NCI-H510A (cell line): ENCODE measurements at places on chromosomes 6 and 20.

DNA sequence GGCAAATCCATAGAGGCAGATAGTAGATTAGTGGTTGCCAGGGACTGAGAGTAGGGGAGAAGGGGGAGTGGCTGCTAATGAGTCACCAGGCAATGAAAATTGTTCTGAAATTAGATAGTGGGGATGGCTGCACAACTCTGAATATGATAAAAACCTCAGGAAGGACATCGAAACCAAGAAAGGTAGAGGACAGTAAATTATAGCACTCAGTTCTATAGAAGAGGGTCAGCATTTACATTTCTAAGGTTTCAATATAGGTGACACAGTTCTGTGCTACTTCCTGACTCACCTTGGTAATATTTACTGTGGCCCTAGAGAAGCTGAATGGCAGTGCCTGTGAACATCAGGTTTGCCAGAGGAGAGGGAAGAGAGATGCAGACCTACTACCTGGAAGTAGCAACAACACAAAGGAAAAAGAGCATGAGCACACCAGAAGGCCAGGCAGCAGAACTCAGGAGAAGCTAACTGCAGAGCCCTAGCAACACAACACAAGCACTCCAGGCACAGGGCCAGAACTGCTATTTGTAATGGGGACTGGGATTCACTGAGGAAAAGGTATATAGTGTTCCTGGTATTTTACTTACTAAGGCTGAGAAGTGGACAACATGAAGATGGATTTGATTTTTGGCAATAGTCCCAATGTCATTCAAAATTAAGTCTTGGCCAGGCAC lies 75.9 kb downstream of the PLCG1 start:
- DNase-seq = no peak

- DNase-seq = no peak
Observed at GRCh38 chr6:70956191-70956450, 739 bp downstream of the B3GAT2 start.

DNA sequence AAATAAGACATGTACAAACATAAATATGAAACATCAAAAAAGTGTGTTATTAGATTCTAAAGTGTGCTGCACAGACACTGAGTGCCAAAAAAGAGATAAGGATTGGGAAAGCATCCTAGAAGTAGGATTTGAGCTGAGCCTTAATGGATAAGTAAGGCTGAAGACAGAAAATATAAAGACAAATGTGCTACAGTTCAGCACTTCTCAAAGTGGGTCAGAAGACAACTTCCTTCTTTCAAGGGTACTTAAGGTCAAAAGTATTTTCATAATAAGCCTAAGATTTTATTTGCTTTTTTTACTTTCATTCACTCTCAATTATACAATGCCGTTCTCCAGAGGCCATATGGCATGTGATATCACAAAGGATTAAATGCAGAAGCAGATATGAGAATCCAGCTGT lies 16.8 kb downstream of the USP45 start:
- no peak for DNase-seq

DNA sequence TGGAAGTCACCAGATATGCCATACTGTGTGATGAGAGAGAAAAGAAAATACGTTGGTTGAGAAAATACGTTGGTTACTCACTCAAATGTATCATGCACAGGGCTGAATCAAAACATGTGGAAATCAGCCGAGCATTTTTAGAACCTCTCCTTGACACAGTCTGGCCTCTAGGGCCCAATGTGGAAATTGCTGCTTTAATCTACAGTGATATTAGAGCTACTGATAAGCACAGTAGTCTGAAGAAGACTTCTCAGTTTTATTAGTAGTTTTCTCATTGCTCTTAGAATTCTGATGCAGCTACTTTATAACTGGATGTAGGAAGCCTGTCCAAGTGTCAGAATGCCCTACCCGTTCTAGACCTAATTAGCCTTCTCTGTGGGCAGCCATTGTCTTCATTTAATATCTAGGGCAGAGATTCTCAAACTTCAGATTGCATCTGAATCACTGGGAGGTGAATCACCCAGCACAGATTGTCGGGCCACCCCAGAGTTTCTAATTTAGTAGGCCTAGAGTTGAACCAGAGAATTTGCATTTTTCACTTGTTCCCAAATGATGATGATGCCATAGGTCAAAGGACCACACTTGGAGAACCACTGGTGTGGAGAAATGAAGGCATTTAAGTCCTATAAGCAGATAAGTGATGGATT lies 229.1 kb downstream of the PLCB1 start:
- DNase-seq = no peak

- DNase-seq = no peak
Observed at GRCh38 chr6:41022294-41022693, 16.7 kb downstream of the UNC5CL start.

DNA sequence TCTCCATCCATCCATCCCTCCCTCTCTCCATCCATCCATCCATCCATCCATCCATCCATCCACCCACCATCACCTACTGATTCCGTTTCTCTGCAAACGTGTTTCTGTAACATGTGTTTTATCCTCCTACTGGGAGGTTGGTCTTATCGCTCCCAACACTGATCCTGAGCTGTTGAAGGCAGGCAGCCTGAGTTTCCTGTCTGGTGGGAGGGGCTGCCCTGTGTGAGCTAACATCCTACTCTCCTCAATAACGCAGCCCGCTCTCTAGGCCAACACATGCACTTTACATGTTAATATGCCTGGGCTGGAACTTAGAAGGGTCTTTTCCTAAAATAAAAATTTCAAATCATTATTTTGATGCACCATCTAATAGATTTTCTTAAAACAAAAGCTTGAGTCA lies 126.5 kb downstream of the WDR27 start:
- DNase-seq = no peak

- no peak for DNase-seq
Observed at GRCh38 chr20:59954718-59955117, 3.5 kb upstream of the CDH26 start.

GRCh38 chr6:28981431-28981832 lies 23.7 kb downstream of the ZNF311 start:
- DNase-seq = peak; percentile 10

GRCh38 chr6:85585741-85586140 lies 7.9 kb downstream of the SNX14 start:
- no peak for DNase-seq

DNA sequence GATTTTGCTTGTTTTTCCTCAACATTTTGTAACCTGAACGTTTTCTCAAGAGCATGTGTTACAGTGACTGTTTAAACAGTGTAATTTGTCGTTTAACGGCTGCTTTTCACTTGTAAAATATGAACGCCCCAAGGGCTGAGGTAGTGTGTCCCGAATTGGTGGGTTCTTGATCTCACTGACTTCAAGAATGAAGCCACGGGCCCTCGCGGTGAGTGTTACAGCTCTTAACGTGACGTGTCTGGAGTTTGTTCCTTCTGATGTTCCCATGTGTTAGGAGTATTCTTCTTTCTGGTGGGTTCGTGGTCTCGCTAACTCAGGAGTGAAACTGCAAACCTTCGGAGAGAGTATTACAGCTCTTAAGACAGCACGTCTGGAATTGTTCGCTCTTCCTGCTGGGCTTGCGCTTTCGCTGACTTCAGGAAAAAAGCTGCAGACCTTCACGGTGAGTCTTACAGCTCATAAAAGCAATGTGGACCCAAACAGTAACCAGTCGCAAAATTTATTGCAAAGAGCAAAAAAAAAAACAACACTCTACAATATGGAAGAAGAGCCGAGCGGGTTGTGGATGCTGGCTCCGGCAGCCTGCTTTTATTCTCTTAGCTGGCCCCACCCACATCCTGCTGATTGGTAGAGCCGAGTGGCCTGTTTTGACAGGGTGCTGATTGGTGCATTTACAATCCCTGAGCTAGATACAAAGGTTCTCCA lies 25.1 kb upstream of the TRIM27 start:
- DNase-seq = no peak

DNA sequence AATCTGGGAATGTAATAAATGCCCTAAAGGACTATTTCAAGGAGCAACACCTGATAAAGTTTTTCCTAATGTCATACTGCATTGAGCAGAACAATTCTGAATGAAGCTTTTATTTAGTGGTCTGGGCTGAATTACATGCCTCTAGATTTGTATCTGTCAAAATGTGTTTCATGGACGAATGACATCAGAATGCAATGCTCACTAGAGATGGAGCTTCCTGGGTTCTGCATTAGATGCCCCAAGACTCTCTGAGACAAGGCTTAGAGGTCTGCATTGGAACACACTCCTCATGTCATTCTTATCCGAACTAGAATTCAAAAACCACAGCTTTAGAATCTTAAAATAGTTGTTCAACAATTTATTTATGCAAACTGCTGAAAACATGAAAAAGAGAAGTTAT lies 62.0 kb downstream of the SYNE1 start:
- DNase-seq = no peak

DNA sequence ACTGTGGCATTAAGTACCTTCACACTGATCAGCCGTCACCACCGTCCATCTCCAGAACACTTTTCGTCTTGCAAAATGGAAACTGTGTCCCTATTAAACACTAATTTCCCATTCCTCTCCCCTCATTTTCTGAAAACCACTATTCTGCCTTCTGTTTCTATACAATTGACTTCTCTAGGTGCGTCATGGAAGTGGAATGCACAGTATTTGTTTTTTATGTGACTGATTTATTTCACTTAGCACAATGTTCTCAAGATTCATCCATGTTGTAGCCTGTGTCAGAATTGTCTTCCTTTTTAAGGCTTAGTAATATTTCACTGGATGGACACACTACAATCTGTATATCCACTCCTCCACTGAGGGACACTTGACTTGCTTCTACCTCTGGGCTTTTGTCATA lies 53.8 kb upstream of the PDE10A start:
- no peak for DNase-seq

GRCh38 chr20:3051385-3052019 lies 5.7 kb downstream of the MRPS26 start:
- DNase-seq = no peak

DNA sequence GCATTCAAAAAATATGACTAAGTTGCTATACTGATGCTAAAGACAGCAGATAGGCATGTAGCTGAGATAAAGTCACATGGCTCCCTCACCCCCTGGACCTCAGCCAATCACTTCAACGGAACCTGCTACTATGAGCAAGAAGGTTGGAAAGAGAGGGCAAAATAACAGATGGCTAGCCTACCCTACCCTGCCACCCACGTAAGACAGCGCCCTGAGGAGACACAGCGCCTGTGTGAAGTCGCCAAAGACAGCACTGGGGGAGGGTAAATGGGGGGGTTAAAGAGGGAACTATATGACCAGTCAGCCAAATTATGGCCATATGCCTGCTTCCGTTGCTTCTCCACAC lies 163.2 kb downstream of the RALGAPA2 start:
- peak; percentile 29 for DNase-seq
